Dermis microvascular lymphatic vessel endothelial cell (primary cell): ENCODE measurements at places on chromosomes 1 and 21.

GRCh38 chr1:178632653-178633052, 92.4 kb upstream of the RALGPS2 start:
- no peak for DNase-seq

GRCh38 chr1:86138746-86139145, 17.8 kb downstream of the COL24A1 start:
- no peak for DNase-seq

DNA sequence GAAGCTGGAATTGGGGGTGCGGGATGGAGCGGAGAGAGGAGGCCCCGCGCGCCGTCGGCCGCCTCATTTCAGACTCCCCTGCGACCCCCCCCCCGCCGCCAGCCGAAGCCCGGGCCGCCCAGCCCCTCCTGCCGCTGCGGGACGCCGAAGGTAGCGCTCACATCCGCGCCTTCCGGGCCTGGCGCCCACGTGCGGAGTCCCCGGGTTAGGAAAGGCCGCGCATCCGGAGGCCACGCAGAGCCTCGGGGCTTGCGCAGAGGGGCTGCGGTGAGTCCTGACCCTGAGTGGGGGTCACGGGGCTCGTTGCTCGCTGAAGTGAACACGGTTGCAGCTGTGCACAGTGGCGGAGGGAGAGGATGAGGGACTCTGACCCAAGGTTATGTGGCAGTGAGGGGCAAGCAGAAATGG, 552 bp upstream of the ZNF496 start:
- DNase-seq: no peak

DNA sequence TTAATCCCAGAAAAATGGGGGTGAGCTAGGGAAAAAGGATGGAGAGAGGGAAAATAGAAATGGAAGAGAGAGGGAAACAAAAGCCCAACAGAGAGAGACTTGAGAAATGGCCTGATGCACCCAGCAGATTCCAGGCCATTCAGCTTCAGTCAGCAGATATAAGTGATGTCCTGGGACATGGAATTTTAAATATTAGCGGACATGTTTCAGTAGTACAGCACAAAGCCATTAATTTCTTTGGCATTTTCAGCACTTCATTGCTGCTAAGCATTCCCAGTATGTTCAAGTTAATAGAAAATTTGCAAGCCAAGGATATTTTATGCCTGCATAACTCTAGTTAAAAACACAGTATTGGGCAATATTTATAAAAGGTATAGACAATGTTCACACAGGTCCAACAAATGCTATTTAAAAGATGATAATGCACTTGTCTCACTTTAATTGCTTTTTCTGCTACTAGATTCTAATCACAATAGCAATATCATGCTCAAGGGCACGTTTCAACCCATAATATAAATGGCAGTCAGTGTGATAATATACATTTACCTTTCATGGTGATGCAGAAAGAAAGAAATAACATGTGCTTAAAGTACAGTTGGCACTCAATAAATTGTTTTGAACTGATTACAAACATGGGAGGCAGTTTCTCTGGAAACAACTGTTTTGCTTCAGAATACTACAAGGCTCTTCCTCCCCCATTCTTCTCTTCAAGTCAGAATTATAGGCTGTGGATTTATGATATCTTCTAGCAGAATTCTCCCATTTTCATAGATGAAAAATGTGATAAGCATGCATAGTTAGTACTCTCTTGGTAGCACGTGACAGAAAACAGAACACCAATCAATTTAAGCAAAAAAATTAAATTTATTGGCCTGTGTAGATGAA, 108.1 kb upstream of the MAGI3 start:
- no peak for DNase-seq
